Stimulated activated CD8-positive, alpha-beta memory T cell treated with anti-CD3 and anti-CD28 coated beads, Interleukin-15, amount 100 ng/mL, for 4 hours (primary cell): ENCODE measurements at places on chromosomes 13 and 19.

GRCh38 chr13:33637978-33638743 lies 179.8 kb upstream of the RFC3 start:
- no peak for DNase-seq

DNA sequence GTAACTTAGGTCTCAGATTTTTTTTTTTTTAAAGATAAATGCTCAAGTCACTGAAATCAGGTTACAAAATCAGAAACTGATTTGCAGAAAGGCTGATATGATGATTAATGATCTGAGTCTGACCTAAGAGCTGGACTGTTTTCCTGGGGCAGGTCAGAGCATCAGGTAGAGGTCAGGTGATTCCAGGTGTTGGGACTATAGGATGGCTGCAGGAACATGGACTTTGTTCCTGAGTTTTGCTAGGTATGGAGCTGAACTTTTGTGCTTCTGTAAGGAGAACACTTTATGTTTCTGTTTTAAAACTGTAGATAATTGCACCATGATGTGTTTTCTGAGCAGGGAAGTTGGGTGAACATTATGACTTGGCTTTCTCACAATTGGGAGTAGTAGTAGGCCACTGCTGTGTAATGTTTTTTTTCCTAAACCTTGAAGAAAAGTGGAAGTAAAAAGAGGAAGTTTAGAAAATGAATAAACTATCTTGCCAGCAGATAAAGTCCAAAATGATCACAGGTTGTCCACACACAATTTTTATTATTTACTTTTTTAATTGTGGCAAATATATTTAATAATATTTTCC lies 297.2 kb downstream of the DCT start:
- DNase-seq: no peak

DNA sequence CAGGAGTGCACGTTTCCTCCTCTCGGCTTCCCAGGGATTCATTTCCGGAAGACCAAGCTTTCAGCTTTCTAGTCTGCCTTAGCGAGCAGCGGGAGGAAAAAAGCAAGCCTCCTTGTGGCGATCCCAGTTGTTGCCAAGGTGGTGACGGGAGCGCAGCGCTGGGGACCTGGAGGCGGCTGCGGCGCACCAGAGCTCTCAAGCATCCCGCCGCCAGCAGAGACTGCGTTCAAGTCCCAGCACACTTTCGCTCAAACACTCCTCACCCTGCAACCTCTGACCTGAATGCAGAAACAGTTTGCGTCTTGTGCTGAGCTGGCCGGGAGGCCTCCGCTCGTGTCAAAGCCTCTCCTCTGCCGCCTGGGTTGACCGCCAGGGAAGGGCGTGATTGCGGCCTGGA lies 4.9 kb downstream of the GSX1 start:
- DNase-seq: no peak

- DNase-seq: no peak
Observed at GRCh38 chr13:21324803-21325202, 134.3 kb downstream of the ZDHHC20 start.

DNA sequence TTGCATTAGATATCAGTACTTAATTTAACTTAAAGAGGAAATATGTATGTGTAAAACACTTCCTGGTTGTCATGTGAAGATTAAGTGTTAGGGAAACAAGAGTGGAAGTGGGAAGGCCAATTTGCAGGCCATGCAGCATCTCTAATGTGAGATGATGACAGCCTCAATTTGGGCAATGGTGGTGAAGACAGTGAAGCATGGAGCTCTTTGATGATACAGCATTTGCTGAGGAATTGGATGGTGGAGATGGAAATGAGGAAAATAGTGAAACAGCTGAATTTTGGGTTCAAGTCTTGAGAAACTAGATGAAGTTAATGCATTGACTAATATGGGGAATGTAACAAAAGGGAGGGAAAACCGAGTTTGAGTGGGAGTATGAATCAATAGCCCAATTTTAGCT lies 231.7 kb upstream of the MIR17HG start:
- DNase-seq: no peak

- no peak for DNase-seq
Observed at GRCh38 chr19:5083547-5083965, 114.6 kb downstream of the KDM4B start.

DNA sequence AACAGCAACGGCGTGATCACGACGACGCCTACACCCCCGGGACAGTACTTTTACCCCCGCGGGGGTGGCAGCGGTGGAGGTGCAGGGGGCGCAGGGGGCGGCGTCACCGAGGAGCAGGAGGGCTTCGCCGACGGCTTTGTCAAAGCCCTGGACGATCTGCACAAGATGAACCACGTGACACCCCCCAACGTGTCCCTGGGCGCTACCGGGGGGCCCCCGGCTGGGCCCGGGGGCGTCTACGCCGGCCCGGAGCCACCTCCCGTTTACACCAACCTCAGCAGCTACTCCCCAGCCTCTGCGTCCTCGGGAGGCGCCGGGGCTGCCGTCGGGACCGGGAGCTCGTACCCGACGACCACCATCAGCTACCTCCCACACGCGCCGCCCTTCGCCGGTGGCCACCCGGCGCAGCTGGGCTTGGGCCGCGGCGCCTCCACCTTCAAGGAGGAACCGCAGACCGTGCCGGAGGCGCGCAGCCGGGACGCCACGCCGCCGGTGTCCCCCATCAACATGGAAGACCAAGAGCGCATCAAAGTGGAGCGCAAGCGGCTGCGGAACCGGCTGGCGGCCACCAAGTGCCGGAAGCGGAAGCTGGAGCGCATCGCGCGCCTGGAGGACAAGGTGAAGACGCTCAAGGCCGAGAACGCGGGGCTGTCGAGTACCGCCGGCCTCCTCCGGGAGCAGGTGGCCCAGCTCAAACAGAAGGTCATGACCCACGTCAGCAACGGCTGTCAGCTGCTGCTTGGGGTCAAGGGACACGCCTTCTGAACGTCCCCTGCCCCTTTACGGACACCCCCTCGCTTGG lies 966 bp downstream of the JUNB start:
- DNase-seq: peak; percentile 71

GRCh38 chr19:33462112-33462791 lies 59.3 kb downstream of the PEPD start:
- no peak for DNase-seq

DNA sequence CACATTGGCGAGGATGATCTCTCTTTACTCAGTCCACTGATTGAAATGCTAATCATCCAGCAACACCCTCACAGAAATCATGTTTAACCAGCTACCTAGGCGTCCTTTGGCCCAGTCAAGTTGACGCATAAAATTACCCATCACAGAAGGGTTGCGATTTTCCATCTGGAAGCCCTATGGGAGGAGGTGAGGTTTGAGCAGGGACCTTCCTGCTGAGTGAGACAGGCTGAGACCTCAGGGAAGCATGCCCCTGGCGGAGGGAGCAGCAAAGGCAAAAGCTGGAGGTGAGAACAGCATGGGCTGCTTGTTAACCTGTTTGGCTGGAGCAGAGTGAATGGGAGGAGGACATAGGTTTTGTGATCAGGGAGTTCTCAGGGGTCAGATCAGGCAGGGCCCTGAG lies 7.3 kb downstream of the TTC9B start:
- no peak for DNase-seq

- no peak for DNase-seq
Observed at GRCh38 chr13:82010780-82011179, 1669.9 kb upstream of the SPRY2 start.

DNA sequence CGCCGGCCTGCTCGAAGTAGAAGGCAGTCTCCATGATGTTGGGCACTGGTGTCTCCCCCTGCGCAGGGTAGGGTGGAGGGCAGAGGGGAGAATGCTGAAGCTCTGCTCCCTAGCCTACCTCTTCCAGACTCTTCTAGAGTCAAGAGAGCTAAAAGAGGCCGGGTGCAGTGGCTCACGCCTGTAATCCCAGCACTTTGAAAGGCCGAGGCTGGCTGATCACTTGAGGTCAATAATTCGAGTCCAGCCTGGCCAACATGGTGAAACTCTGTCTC lies 10.2 kb downstream of the RSPH6A start:
- no peak for DNase-seq

- DNase-seq: no peak
Observed at GRCh38 chr19:281992-282391, 9.2 kb downstream of the PLPP2 start.

- DNase-seq: no peak
Observed at GRCh38 chr19:46573679-46574498, 27.2 kb upstream of the CALM3 start.

DNA sequence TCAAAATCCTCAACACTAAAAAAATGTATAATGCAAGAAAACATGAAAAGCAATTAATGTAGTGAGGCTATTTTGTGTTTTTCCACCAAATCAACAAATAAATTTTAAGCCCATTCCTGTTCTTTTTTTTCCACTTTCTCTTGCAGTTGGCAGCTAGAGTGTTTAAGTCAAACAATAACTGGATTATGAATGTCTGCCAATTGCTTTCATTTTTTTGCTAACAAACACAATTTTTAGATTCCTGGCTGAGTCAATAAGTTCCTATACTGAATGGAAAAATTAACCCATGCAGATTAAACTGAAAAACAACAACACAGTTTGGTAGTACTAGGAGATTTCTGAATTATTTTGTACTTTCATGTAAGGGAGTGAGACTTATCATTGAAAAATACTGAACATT lies 232.4 kb downstream of the SLITRK5 start:
- DNase-seq: no peak

DNA sequence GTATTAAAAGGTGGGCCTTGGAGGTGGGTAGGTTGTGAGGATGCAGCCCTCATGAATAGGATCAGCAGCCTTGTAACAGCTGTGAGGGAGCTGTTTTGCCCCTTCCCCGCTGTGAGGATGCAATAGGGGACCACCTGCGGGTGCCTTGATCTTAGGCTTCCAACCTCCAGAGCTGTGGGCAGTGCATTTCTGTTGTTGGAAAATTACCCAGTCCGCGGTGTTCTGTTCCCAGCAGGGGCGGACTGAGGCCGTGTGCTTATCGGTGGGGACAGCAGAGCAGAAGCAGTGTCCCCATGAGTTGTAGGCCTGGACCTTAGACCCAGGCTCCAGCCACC lies 54.8 kb upstream of the TEX29 start:
- DNase-seq: no peak

DNA sequence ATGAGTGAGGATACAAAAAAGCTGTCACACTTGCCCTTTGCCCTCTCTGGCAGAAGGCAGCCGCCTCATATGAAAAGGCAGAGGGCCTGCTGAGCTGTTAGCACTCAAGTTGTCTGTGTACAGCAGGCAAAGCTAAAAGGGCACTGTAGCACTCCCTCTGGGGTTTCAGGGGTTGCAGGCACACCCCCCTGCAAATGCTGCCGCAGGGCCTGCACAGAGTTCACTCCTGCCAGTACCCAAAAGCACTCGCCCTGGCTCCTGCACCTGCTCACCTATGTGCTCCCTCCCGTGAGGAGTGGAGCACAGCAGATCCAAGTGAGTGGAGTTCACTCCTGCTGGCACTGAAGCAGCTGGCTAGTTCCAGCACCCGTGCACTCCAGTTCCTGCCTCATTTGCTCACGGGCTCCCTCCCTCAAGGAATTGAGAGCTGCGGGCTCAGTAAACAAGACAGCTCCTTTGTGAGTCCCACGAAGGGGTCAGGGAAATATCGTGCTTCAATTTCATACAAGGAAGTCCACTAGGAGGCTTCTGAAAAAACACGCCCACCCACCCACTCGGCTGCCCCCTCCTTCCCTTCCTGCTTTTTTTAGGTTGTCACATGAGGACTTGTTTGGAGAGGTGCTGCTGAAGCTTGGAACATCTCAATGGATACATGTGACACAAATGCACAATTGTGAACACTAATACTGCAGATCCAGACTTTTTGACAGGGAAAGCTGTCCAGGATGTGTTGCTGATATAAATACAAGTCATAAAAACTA lies 9.9 kb upstream of the RCBTB2 start:
- no peak for DNase-seq

DNA sequence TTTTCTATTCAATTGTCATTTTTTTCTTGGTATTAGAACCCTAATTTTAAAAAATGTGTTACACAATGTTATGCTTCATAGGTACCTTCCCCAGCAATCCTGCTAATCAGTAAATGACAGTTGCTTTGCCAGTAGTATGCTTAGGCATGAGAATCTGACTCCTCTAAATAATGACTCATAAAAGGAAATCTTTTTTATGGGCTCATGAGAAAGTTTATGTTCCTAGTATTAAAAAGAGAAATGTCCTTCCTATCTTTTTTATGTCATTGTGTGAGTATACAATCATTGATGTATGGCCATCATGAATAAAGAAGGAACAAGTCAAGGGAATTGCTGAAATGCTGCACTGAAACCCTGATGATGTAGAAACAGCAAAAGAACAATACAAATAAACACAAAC lies 1237.7 kb upstream of the PCDH20 start:
- DNase-seq: no peak

- DNase-seq: no peak
Observed at GRCh38 chr19:32624410-32624809, 43.4 kb downstream of the PDCD5 start.
